ENCODE measurements at places on chromosomes 4 and X.
A peak's percentile ranks its signal among the peaks of the same experiment; 100 is the strongest.

- no peak for DNase-seq
Measured at GRCh38 chrX:13934731-13935130, 95.0 kb downstream of the GEMIN8 start.

DNA sequence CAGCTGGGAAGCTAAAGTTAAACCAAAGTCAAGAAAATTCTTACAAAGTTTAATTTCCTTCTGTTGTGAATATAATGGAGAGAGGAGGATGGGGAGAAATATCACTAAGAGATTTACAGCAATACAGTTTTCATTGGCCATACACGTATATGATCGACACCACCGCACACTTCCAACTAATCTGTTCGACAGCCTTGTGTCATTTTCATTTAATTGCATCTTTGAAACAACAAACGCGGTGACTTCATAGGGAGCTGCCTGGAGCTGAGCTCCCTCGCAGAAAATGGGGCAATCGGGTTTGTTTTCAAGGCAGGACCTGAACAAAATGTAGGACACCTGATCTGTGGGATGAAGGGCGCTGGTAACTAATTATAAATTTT, 1.3 kb downstream of the PTPN13 start:
- no peak for DNase-seq

DNA sequence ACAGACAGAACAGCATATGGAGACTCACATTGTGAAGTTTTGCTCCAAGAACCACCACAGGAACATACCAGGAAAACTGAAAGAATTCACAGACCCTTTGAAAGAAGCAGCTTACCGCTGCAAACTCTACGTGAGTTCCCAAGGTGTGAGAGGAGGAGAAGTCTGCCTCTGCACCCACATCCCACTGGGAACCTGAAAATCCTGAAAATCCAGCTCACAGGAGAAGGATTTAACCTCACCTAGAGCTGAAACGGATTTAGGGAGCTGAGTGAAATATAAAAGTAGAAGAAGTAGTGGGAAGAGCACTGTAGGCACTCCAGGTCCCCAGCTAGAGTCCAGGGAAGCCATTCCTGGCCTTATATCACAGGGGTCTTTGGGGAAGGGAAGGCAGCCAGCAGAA, 80.0 kb downstream of the FHIP1A start:
- DNase-seq, result no peak

GRCh38 chr4:148007314-148007760, 275.4 kb downstream of the ARHGAP10 start:
- DNase-seq, result no peak

DNA sequence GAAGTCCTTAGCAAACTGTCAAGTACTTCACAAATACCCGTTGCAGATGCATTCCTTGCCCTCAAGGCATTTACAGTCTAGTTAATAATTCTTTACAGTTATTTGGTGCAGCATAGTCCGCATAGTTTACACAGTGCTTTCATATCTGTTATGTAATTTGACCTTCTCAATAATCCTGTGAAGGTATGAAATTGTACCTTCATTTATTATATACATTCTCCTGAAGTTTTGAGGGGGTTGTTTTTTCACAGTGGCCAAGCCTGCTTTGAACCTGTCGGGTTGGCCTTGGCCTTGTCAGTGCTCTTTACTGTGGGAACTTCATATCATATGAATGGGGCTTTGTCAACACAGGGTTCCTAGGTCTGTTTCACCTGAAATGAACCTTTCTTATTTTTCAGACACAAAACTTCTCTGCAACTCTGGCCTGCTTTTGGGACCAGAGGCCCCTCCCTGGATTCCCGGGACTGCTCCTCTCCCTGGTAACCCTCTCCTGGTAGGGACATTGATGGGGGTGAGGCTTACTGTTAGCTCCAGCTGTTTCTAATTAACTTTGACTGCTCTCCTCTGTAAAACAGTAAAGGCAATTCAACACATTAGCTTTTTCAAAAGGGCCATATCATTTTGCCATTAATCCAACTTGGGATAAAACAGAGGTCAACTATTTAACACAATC, 9.1 kb downstream of the IGFBP7 start:
- no peak for DNase-seq

GRCh38 chr4:98473046-98473445, 185.4 kb downstream of the TSPAN5 start:
- DNase-seq, result no peak

DNA sequence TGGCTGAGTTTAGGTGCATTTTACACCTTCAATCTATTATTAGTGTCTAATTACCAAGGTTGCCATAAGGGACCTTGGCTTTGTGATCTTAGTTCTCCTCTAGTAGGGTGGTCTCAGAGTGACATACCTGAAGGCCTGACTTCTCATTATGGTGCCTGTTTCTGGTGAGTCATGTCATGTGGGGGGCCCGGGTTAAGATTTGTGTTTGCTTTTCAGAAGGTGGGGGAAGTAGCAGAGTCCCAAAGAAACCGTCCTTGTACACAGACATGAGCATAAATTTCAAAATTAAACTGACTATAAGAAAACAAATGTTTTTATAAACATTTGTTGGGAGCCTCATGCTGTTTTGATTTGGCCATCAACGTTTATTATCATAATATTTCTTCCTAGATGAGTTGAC, 74.5 kb downstream of the HHIP start:
- no peak for DNase-seq

DNA sequence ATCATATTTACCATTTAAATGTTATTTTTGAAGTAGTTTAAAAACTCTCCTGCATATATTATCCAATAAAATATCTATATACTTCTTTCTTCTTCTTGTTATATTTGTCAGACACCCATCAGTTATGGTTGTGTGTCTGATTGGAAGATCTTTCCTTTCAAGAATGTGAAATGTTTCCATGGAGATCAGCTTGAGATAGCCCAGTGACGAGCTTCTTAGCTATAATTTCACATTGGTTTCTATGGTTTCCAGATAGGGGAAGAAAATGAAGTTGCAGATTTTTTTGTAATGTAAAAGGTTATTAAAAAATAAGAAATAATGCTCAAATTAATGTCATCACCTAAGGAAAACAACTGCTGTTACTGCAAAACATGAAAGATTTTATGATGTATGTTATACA, 189.0 kb downstream of the COX7B2 start:
- DNase-seq, result no peak

GRCh38 chr4:175407926-175408325, 404.1 kb downstream of the GPM6A start:
- DNase-seq, result no peak

- no peak for DNase-seq
Measured at GRCh38 chrX:681989-682388, 51.4 kb downstream of the SHOX start.

DNA sequence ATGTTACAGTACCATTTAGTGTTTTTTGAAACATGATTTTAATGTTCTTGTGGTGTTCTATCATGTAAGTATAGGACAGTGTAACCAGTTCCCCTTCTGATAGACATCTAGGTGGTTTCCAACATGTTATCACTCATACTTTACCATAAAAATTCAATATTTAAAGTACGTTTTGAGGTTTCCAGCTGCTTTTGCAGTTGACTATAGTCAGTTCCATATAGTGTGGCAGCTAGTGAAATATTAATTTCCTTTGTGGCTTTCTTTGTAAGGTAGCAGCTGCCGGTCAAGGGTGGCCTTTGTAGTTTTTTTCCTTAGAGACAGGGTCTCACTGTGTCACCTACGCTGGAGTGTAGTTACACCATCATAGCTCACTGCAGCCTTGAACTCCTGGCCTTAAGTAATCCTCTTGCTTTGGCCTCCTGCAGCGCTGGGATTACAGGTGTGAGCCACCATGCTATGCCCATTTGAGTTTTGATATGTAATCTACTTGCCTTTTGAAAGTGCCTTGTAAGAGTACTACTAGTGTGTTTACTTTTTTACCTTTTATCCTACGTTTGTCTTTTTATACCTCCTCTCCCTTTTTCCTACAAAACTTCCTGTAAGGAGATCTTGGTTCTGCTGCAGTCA, 63.0 kb downstream of the ARHGAP10 start:
- DNase-seq, result no peak

DNA sequence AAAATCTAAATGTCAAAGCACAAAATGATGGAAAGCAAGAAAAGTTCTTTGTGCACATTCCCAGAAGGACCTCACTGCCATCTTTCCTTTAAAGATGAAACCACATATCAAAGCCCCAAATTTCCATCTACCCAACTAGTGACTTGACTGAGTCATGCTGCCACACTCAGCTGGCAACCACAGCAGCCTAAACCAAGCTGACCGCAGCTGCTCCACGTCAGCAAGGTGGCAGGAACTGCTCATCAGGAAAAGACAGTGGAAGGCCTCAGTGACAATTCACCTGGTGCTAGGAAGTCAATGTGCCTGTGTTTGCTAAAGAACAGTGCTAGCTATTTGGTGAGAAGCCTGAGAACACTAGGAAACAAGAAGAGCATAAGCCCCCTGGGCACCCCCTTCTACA, 26.1 kb downstream of the ACOX3 start:
- DNase-seq, result peak; percentile 46

- no peak for DNase-seq
Measured at GRCh38 chr4:107826421-107826980, 1.8 kb downstream of the SGMS2 start.

DNA sequence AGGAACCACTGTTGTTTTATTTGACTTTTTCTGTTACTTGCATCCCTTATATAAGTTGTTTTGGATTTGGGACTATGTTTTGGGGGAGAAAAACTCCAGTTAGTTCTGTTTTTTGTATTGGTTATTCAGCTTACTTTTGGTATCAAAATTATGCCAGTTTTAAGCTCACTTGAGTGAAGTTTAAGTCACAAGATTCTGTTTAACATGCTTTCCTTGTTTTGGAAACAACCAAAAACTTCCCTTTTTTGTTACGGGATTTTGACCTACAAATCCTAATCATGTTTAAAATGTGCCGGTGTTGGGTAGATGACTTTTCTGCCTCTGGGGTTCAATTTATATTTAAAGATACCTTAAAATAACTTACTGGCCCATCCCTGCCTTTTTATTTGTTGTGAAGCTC, 36.0 kb downstream of the CCNI start:
- no peak for DNase-seq

DNA sequence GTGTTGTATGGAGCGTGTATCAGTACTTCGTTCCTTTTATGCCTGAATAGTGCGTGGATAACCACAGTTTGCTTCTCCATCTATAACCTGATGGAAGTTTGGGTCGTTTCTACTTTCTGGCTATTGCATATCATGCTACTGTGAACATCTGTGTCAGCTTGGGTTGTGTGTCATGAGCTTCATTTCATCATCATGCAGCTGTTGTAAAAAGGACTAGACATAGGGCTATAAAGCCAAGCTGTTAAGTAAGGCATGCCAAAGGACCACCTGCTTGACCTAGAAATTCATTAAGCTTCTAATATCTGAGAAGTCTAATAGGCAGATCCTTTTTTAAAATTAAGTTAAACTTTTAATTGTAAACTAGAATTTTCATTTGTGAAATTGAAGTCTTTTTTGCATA, 18.4 kb downstream of the SMS start:
- DNase-seq, result no peak

DNA sequence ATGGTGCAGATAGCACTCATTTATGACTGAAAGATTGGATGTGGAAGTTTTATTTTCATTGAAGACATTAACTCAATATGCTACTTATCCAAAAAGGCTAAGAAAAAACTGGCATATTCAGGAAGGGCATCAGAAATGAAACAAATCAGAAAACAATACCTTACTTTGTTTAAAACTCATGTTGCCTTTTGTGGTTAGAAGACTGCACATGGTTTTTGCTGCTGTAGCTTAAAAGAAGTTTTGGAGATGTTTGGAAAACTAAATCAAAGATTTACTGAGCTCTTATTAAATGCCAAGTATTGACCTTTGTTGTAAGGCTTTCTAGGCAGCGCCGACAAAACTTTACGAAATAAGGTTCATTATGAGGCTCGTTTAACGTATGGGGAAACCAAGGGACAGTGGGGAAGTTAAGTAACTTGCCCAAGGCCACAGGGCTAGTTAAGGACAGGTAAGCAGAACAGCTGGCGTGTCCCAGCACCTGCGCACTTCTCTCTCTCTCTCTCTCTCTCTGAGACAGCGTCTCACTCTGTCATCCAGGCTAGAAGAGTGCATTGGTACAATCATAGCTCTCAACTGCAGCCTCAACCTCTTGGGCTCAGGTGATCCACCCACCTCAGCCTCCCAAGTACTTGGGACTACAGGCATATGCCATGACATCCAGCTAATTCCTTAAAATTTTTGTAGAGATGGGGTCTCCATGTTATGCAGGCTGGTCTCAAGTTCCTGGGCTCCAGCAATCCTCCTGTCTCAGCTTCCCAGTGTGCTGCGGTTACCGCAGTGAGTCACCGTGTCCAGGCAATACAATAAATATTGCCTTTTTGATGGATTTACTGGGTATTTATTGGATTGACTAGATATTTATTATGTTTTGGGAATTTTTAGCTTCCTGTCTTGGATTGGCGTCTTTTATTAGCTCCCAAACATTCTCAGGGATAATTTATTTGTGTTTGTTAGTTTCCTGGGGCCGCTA, 16.1 kb downstream of the LRP2BP start:
- DNase-seq, result no peak

GRCh38 chrX:110741213-110741796, 54.3 kb downstream of the CHRDL1 start:
- DNase-seq, result no peak

All from CD4-positive, alpha-beta T cell treated with Interleukin-10 for 1 hour (primary cell).